ENCODE measurements at places on chromosomes 2 and 18. TPM values are rescaled to one million over a fixed set of nuclear protein-coding genes. Genes with fewer than 3 reads are reported as not detected.

ALPG gene
- not detected for total RNA-seq

RAPGEF4 gene
- 0.66 TPM for total RNA-seq

CDH20 gene
- total RNA-seq: not detected

HOXD13 gene
- total RNA-seq: not detected

RPRM gene
- total RNA-seq: 0.15 TPM

HOXD8 gene
- total RNA-seq: 0.44 TPM

AQP4 gene
- total RNA-seq: not detected

OR6B2 gene
- total RNA-seq: not detected

FSHR gene
- not detected for total RNA-seq

CNTNAP5 gene
- not detected for total RNA-seq

SLC4A3 gene
- total RNA-seq: 1.2 TPM

DNAH7 gene
- total RNA-seq: 0.66 TPM

WDR33 gene
- total RNA-seq: 32.4 TPM

TSPYL6 gene
- total RNA-seq: under 0.01 TPM

Data from smooth muscle cell of trachea (primary cell).